Amygdala (tissue), 56 donors: ENCODE measurements at places on chromosomes 6 and 20.
A peak's percentile ranks its signal among the peaks of the same experiment; 100 is the strongest.

DNA sequence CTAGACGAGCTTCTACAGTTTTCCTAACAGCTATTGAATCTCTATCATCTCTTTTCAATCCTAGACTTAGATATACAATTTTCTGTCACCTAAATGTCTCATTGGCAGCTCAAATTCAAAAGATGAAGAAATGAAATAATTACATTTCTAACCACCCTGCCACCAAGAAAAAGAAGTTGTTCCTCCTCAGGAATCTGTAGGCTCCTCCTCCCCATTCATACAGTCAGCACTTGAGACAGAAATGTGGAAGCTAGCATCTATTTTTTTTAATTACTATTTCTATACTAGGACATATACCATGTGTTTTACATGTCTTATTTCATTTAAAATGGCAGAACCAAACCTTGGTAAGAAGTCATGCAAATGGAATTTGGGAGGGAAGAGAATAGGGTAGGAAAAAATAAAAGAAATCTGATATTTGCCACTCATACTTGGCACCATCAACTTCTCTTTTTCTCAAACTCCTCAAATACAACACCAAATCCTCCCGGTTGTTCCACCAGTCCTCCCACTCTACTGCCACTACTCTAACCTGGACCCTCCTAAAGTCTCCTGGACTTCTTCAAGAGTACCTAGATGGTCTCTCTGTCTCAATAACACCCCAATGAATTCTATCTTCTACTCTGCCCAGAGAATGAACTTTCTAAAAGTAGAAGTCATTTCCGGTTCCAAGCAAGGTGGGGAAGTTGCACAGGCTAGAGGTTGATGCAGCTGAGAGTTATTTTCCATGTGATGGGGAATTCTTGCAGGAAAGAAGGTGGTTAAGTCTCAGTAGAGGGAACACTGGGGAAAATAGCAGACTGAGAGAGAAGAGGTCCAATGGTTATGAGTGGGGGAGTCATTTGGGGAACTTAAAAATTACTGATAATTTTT is 54.1 kb downstream of the ATXN1 start:
- DNase-seq = no peak

DNA sequence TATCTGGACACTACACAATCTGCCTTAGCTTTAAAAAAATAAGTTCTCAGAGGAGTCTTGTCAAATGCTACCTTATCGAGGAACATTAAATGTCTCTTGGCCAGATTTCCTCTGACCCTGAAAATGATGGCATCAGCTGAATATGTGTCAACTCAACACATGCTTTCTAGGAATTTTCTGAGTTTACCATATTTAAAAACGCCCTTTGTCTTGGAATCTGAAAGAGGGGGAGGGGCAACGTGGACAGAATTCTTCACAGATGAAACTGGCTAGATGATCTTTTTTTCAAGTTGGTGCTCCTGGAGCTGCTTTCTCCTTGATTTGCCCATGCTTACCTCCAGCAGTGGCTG is 5.1 kb downstream of the SOX4 start:
- no peak for DNase-seq

GRCh38 chr6:17193106-17193775 is 87.9 kb upstream of the RBM24 start:
- DNase-seq = no peak

DNA sequence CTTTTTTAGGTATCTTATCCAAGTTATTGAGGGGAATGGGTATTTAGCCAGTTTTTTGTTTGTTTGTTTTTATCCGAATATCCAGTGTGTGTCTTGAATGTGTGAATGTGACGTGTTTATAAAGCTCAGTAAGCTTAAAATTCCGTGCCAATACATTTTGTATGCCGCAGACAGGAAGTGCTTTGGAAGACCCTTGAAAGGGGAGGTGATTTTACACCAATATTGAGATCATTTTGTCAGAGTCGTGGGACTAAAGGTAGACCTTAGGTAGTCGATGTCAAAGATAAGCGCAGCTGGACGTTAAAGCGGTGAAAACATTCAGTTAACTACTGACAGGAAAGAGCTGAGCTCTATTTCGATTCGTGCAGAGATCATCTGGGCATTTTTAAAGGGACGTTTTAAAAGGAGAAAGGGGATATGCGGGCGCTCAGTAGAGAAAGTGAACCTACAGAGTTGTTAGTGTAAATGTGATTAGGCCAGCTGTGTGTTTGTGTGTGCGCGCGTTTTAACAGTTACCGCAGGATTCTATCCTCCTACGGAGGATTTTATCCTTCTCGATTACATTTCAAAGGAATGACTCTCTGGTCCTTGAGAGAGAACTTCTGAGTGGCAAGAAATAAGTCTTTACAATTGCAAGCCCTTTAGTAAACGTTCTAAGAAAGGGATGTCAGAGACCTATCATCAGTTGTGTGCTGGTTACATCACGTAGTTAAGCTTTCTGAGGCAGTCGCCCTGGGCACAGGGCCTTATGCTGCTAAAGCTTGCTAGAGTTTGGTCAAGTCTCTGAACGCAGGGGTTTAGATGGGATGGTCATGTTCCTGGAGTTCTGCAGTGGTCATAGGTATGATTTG is 625 bp upstream of the ECHDC1 start:
- DNase-seq = no peak

- no peak for DNase-seq
Measured at GRCh38 chr6:21138336-21139069, 455.0 kb upstream of the SOX4 start.

DNA sequence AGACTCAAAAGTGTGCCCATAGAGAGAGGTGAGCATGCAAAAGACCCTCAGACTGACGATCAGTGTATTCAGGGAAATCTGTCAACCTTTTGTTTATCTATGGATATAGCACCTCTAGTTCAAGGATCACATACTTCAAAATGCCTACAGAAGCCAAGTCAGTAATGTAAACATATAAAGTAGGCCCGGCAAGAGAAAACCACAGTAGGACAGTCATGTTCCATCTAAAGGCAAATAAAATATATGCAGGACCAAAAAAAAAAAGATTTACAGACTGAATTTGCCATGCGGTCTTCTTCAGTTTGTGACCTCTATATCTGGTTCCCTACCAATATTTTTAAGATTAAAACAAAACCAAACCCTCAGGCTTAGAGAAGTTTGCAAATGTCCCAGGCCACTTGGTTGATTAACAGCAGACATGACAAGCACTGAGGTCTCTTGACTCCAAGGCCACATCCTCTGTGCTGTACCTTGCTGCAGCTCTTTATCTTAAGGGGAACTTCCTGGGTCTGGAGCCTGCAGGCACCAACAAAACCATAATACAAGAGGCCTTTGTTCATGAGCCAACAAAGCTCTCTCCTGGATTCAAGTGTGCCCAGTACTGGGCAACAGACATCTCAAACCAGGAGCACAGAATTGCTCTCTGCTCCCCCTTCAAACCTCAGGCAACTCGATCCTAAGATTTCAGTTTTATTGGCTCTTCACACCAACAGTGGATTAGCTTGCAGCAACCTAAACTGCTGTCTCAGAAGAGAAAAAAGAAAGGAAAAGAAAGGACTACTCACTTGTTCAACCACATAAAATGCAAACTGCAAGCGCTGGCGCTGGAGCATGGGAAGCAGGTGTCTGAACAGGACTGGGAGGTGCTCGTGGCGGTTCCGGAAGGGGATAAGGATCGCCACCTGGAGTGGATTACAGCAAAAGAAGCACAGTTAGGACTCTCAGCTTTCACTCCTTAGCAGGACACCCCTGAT is 71.7 kb downstream of the B4GALT5 start:
- DNase-seq = no peak

- peak; percentile 82 for DNase-seq
Measured at GRCh38 chr20:63520934-63521601, 503 bp downstream of the PPDPF start.

GRCh38 chr6:56491606-56492328 is 150.9 kb downstream of the DST start:
- no peak for DNase-seq

DNA sequence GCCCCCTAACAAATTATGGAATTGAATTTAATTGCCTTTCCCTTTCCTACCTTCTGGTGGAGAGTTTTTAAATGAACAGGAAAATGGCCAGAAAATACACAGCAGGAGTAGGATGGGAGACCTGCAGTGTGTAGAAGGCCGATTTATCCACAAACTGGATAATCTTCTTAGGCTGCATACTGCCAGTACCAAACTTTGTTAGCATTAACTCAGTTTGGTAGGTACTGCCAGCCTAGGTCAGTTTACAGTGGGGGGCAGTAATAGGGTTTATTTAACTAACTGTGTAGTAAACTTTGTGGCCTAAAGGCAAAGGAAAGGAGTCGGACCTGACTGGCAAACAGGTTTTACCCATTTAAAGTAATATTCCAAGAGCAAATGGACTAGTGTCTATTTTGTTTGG is 4.6 kb downstream of the NCOA3 start:
- DNase-seq = no peak

DNA sequence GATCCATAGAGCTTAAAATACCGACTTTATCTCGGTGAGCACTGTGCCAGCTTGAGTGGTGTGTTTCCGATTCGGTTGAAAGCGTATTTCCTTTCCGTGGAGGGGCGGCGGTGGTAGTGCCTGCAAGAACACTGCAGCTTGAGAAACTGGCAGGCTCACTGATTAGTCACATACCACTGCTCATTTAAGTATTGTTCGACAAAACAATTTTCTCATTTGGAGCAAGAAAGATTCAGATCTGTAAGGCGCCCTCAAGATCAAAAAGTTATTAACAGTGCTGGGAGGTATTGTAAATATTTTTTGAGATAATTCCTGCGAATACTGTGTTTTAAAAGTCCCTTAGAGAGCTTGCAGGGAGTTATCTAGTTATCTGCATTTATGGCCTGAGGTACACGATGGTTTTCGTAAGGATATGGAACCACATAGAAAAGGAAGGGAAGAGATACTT is 1.3 kb downstream of the MAPK14 start:
- peak; percentile 22 for DNase-seq

GRCh38 chr6:78397499-78397898 is 469.9 kb upstream of the IRAK1BP1 start:
- no peak for DNase-seq

- DNase-seq = no peak
Measured at GRCh38 chr6:75065523-75065922, 140.3 kb downstream of the COL12A1 start.

- no peak for DNase-seq
Measured at GRCh38 chr6:134541001-134541400, 223.1 kb upstream of the SGK1 start.

DNA sequence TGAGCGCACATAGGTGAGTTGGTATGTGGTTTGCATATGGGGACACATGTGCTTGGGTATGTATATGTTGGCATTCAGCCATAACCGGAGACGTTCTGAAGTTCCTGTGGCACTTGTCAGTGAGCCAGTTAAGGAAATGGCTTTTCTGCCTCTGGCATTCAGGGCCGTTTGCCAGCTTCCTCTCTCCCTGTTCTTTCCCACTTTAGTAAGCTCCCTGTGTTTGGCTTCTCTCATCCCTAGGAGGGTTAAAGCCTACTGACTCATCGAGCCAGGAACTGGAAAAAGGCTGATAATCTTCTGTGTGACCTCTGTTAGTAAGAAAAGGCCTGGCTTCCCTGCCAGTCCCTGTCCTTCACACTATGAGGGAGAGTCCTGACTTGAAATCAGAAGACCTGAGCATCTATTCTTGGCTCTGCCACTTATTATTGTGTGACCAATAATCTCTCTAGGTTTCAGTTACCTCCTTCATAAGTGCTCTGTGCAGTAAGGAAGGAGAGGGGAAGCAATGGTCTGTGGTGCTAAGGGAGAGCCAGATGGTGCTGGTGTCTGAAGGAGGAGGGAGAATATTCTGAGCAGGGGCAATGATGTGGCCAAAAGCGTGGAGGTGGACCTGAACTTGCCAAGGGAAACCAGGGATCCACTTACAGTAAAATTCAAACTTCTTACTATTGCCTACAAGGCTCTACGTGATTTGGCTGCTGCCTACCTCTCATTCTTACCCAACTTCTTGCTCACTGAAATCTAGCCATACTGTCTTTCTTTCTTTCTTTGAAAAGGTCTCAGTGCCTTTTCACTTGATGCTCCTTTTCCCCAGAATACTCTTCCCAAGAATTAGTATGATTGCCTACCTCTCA is 31.4 kb downstream of the ACSS2 start:
- DNase-seq = no peak

GRCh38 chr20:22825546-22825945 is 209.6 kb upstream of the SSTR4 start:
- no peak for DNase-seq

GRCh38 chr6:106666282-106667021 is 37.1 kb downstream of the QRSL1 start:
- DNase-seq = no peak

GRCh38 chr6:16430391-16431089 is 192.2 kb downstream of the GMPR start:
- no peak for DNase-seq

DNA sequence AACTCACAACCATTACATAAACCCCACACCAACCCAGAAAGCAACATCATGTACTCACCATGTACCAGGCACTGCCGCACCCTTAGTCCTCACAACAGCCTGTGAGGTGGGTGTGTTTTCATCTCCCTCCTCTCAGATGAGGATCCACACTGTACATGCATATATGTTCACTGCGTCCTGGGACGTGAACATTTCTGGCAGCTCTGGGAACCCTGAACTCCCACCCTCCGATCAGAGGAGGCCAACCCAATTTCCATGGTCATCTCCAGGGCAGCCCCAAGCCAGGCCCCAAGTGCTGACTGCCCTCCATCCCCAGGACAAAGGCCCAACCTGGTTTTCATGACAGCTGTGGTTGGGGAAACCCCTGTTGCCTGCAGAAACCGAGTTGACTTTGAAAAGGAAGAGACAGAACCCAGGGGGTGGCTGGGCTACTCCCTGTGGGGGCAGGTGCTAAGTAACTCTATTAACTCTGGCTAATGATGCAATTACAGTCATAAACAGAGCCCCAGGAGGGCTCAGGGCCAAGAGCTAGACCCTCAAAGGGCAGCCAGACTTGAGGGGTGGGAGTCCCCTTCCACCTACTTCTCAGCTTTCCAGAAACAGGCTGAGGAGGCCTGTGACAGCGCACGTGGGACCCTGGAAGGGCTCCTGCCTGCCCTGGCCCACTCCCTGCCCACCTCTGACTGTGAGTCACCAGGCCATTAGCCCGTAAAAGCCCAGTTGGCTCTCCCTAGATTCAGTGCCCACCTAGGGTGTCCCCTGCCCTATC is 2.6 kb downstream of the TFEB start:
- no peak for DNase-seq

- no peak for DNase-seq
Measured at GRCh38 chr6:109238396-109238795, 143.1 kb downstream of the CEP57L1 start.

GRCh38 chr6:166616261-166617238 is 10.5 kb downstream of the RPS6KA2 start:
- no peak for DNase-seq
